Lung (tissue), 17 donors: ENCODE measurements at places on chromosomes 4 and X.
A peak's percentile ranks its signal among the peaks of the same experiment; 100 is the strongest.

DNA sequence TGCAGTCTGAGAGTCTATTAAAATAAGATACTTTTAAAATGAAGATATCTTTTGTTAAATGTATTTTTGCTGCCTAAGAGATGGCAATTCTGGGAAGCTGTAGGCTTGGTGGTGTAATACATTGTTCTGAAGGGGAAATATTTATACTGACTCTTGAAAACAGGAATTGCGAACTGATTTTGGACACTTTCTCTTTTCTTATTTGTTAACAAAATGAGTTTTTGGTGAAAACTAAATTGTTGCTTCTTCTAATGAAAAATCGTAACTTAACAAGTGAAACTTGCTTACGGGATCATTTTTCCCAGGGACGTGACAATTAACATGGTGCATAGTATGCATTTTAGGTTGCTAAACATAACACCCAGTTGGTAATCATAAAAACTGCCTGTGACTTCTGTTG lies 71.0 kb downstream of the RAPGEF2 start:
- no peak for DNase-seq

GRCh38 chr4:1090036-1090435 lies 23.3 kb downstream of the RNF212 start:
- no peak for DNase-seq

GRCh38 chr4:182188622-182189021 lies 54.6 kb upstream of the TENM3 start:
- DNase-seq: no peak

DNA sequence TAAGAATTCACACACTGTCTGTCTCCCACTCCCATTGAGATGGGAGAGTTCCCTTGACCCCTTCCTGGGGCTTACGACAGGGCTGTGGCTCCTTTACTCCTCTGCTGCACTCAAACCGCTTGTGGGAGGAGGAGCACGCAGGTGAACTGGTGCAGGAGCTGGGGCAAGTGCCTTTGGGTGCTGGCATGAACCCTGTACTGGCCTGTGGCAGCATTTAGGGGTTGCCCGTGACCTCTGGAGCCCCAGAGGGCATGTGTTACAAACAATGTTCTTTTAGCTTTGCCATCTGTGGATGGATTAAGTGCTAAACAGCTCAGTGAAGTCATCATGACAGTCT lies 21.8 kb upstream of the FTHL17 start:
- no peak for DNase-seq

- DNase-seq: no peak
These were observed 9.5 kb downstream of the RGS12 start for GRCh38 chr4:3302173-3302785.

- DNase-seq: peak; percentile 39
These were observed 281.1 kb downstream of the NKX6-1 start for GRCh38 chr4:84218031-84218430.

DNA sequence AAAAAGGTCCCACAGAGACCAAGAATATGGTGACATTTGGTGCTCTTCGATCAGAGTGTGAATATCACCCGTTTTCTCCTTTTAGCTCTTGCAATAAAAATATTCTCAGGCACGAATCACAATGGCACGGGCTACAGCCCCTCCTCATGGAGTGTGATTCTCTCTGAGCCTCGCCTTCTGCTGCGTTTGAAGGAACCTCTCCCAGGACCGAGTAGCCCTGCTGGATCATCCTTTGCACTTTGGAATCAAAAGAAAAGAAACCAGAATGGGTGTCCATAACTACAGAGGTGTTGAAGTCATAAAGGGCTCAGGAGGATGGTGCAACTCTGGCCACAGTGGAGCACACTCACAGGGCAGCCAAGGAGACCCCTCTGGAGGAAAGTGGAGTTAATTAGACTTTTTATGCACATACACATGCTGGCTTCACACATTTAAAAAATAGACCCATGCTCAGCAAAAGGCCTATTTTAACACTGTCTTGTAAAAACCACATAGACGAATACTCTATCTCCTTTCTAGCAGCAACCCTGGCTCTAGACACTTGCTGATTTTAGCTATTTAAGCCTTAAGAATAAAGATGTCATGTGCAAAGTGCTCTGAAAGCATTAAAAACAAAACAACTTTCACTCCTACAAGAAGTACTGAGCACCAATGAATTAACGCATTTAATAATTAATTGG lies 19.1 kb downstream of the MAML3 start:
- no peak for DNase-seq

DNA sequence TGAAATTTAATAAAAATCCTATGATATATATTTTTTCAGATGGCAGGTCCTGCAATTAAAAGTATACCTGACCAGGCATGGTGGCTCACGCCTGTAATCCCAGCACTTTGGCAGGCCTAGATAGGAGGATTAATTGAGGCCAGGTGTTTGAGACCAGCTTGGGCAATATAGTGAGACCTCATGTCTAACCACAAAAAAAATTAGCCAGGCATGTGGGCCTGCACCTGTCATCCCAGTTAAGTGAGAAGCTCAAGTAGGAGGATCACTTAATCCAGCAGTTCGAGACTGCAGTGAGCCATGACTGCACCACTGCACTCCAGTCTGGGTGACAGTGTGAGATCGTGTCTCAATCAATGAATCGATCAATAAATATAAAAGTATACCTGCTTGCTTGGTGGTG lies 2.5 kb downstream of the OCIAD2 start:
- no peak for DNase-seq

- DNase-seq: peak; percentile 82
These were observed 5.0 kb downstream of the FAM114A1 start for GRCh38 chr4:38872620-38873019.

- DNase-seq: no peak
These were observed 108.0 kb downstream of the ANAPC4 start for GRCh38 chr4:25485104-25485503.

- no peak for DNase-seq
These were observed 49.7 kb upstream of the NPNT start for GRCh38 chr4:105845559-105845958.

GRCh38 chr4:140110542-140111215 lies 43.3 kb downstream of the MAML3 start:
- no peak for DNase-seq

DNA sequence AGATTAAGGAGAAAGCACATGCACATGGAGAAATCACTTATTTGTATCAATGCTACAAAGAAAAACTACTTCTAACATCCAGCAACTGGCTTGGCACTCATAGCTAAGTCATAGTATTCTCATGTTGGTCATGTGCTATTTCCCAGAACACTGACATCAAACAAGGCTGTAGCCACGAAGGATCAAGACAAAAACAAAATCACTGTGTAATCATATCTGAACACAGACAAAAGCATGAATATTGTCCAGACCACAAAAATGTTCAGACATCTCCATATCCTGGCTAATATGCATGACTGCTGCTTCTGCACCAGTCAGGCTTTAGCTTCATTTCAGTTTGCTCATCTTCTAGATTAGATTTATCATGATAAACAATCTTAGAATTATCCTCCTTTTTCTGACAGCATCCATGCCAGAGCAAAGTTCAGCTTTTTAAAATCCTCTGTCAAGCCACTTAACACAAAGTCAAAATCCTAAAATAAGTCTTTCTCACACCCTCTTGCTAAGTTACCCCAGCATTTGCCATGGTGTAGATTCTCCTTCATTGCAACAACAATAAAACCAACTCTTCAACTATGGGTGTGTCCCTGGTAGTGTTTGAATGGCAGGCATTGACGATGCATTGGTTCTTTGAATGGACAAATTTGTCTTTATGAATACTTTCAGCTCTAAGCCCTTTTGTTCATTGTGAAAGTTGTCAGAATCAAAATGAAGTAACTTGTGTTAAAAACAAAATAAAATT lies 39.1 kb upstream of the NPFFR2 start:
- no peak for DNase-seq

GRCh38 chr4:154595807-154596206 lies 5.3 kb upstream of the FGA start:
- no peak for DNase-seq

DNA sequence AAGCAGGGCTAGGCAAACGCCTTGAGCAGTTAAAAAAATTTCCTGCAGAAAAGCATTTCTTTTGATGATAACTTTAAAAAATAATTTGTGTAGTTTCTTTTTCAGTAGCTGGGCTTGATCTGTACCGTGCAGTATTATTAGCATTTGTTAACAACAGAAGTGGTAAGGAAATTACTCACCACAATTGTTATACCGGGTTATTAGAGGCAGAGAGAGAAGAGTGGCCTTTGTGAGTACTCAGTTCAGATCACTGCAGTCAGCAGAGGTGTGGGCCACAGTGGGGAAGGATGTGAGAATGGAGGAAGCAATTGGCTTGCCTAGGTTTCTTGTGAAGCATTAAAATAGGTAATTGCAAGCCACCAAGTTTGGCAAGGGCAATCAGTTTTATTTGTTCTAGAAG lies 14.3 kb upstream of the IL21 start:
- no peak for DNase-seq

GRCh38 chr4:36054694-36055422 lies 189.5 kb downstream of the ARAP2 start:
- no peak for DNase-seq

GRCh38 chr4:141090473-141090872 lies 42.8 kb downstream of the RNF150 start:
- no peak for DNase-seq

GRCh38 chr4:174714393-174715211 lies 114.4 kb downstream of the GLRA3 start:
- DNase-seq: no peak

DNA sequence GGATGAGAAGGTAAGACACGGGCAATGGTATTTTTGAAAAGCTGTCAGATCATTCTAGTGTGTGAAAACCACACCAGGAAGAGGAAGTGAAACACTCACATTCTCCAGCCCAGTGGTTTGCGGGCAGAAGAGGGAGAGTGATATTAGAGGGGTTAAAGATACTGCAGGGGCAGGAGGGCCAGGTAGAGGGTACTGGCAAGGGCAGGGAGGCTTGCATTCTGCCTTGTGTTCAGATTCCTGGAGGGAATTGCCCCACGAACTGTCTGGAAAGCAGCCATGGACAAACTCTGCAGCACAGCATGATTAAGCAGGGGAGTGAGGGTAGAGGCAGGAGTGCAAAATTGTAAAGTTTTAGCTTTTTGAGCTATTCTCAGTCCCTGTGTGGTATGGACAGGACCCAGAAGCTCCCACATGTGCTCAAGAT lies 30.9 kb downstream of the NIPAL1 start:
- DNase-seq: no peak

DNA sequence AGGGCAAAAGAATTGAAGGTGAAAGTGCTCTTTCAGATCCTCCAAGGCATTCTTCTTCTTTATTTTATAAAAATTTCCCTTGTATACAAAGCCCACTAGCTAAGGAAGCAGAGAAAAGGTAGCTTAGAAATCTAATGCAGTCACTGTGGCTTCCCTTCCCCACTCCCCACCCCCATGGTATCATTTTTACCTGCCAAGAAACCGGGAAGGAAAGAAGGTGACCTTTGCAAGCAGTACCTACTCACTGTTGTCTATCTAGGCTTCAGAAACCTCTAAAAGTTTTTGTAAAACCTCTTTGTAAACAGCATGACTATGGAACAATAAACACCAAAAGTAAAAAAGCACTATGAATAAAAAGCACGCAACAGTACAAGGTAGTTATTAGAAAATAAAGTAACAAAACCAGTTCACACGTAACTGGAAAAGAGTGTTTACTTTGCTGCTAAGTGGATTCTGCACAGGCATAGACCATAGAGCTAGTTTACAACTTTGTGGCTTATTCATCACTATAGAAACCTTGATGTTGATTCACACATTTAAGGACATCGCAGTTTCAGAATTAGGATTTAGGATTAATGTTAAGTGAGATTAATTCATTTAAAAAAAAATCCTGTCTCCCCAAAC lies 109.6 kb upstream of the FTHL17 start:
- DNase-seq: peak; percentile 34

DNA sequence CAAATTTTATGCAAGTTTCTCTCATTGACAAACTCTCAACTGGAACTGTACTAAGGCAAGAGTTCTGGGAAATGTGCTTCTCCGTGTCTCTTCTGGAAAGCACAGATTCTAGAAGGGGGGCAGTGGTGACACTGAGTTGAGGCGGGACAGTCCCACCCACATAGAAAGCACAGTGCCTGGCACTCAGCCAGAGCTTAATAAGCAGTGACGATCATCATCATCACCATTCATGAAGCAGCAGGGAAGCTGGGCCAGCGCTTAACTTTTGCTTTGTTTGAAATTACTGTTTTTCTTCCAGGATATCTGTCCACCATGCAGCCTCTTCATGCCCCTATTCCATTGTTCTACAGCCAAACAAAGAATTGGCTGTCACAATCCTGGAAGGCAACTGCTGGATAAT lies 60.3 kb downstream of the BEND2 start:
- DNase-seq: peak; percentile 28

DNA sequence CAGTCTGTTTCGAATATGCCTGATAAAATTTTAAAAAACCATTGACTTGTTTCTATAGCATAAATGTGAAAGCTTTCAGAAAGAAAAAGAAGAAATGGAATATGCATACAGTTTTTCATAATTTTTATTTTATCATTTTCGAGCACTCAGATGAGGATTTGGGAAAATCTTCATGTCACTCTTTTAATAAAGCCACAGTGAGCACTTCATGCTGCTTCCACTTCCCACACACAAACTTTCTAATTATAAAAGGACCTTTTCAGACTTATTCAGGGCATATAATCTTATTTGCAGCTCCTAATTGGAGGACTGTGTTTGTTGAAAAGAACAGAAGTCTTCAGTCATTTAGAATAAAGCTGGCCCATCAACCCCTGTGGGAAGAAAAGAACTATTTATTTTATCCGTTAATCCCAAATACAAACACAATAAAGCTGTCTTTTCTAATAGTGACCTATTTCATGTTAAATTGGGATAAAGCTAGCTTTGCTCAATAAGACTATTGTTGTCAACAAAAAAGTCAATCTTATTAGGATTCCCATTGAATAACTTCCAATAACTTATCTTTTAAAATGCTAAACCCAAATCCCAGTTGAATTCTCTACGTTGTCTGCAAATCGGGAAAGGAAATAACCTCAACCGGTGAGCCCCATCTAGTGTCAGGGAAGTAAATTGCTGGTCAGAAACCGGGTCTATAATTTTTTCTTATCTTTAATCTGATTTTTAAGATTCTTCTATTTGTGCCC lies 211.5 kb downstream of the PDGFRA start:
- peak; percentile 34 for DNase-seq

GRCh38 chrX:15059474-15059873 lies 186.3 kb downstream of the MOSPD2 start:
- DNase-seq: peak; percentile 14

- peak; percentile 74 for DNase-seq
These were observed 22.4 kb upstream of the CLTRN start for GRCh38 chrX:15686818-15687685.

DNA sequence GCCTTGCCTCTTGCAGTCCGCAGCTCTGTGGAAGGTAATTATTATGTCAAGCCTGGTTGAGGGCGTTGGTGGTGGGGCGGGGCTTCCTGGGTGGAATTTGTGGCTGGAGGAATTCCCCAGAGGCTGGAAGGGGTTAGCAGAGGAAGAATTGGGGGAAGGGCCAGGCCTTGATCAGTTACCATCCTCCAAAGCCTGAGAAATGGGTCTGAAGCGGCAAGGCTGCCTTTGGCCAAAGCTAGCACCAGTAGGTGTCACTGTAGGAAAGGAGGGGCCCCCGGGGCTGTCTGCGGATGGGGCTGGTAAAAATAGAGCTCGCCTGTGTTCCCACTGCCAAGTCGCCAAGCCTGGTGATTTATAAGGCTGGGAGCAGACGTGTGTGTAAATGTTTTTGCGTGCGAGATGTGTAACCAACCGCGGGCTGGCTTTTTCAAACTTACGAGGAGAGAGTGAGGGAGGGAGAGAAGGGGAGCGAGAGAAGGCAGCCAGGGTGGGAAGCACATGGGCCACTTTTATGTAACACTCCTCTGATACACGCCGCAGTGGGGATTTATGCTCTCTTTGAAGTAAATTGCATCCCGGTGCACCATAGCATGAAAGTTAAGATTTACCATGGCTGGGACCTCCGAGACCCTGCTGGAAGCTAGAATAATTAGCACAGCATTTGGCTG lies 367.0 kb downstream of the BCOR start:
- peak; percentile 89 for DNase-seq
